ENCODE measurements at places on chromosomes 1 and 21.

GRCh38 chr1:50667272-50667671 lies 244.0 kb upstream of the DMRTA2 start:
- DNase-seq = no peak

DNA sequence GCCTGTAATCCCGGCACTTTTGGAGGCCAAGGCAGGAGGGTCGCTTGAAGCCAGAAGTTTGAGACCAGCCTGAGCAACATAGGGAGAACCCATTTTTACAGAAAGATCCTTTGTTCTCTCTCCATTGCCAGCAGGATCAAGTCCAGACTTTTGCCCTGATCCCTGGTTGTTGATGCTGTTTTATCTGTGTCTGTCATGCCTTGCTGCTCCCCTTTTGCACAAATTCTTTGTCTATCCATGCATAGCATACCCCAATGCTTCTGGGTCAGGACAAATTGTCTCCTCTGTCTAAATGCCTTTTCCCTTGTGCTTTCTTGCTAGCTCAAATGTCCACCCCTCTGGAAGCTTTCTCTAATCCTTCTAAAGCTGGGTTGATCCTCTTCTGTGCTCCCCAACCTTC lies 25.3 kb upstream of the FAAH start:
- no peak for DNase-seq

DNA sequence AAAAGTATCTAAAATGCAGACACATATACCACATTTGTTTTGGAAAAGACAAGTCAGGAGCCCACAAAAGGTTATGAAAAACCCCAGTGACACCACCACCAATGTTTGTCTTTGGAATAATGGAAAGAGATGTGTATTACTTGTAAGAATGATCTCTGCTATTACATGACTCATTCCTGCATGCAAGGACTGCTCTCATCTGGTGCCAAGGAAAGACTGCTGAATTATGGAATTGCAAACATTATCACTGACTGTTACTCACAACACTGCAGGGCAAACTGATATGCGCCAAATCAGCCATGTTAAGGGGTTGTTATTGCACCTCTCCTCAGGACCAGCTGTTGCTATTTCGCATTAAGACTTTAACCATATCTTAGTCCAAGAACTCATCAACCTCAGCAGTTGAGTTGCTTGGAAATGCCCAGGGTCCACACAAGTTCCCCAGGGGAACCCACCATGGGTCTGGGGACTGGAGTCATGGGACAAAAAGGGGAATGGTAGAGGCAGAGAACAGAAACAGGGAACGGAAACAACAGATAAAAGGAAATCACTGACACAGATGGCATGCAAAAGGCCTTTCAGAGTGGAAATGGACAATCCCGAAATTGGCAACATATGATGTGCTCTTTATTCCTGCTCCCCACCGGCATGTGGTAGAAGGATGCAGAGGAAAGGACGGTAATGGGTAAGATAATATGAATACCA lies 34.4 kb downstream of the CAPZB start:
- DNase-seq = peak; percentile 95

- DNase-seq = no peak
These were observed 37.3 kb upstream of the COL18A1 start for GRCh38 chr21:45367402-45368351.

- DNase-seq = no peak
These were observed 310.4 kb downstream of the AJAP1 start for GRCh38 chr1:4964634-4965345.

GRCh38 chr1:246527402-246528088 lies 20.5 kb upstream of the SMYD3 start:
- DNase-seq = peak; percentile 6

DNA sequence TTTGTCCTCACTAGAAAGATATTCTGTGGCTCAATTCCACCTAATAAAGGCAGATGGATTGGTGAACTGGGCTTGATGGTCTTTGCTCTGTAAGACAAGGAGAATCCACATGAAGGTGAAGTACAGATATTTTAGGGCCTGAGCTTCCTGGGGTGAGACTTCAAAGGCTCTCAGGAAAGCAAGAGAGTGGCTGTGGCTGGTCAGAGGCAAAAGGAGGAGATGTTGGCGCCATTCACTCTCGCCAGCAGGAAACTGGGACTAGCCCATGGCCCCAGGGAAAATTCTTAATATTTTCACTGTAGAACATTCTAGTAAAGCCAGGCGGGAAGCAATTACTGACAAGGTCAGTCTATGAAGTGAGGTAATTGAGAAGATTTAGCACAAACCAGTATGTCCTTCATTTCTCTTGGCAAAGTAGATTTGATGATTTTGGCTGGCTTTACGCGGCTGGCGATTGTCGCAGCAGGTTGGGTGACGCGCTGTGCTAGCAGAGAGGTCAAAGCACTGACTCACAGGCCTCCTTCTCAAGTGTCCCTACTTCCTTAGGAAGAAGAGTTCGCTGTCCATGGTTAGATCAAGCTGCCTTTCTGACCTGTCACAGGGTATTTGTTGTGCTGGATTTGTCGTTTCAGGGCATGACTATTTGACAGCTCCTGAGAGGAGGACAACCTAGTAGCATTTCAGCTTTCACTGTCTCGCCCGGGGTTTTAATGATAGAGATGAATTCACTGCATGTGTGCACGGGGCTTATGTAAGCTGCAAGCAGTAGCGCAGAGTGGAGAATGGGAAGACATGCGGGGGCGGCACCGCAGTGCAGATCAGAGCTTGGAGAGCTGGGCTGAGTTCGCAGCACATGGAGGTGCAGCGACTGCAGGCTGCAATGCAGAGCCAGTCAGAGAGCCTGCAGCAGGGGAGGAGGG lies 32.7 kb downstream of the XCL1 start:
- peak; percentile 48 for DNase-seq

DNA sequence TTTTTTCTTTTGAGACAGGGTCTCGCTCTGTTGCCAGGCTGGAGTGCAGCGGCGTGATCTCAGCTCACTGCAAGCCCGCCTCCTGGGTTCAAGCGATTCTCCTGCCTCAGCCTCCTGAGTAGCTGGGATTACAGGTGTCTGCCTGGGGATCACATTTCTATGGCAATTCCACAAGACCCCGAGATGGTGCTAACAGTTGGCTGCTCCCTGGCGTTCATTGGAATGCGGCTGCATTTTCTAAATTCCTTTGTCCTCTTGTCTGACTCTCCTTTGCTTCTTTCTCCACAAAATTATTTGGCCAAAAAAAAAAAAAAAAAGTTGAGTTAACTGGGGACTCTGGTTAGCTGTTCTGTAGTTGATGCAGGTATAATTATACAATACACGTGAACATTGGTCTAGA lies 176.4 kb downstream of the ETS2 start:
- peak; percentile 80 for DNase-seq

DNA sequence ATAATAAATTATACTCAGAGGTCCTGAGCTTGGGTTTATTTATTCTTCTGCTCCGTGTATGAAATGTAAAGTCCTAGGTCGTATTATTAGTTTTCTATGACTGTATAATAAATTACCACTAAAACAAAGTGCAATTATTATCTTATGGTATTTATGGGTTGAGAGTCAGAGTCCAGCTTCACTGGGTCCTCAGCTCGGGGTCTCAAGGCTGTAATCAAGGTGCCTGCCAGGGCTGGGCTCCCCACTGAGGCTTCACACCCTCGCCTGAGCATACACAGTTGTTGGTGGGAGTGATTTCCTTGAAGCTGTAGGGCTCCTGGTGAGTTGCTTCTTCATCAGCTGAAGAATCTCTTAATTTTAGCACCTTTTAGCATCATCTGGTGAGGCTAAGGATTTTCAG lies 15.2 kb downstream of the UBASH3A start:
- DNase-seq = no peak

- DNase-seq = peak; percentile 69
These were observed 71.8 kb downstream of the CD58 start for GRCh38 chr1:116498789-116499628.

DNA sequence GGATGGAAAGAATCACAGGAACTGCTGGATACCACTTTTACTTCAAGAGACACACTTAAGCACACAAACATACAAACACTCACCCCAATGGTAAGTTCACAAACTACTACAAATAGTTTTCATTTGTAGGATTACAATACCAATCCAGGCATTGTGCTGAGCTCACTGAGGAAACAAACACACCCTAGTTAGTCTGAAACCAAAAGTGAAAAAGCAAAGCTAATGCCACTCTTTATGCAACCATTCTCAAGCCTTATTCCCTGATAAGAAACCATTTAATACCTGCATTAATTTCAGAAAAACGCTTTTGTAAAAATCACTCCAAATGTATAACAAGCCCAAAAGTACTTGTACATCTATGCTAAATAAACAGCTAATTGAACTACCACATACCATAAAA lies 38.3 kb downstream of the RNF115 start:
- no peak for DNase-seq

- no peak for DNase-seq
These were observed 561.6 kb downstream of the PLA2G4A start for GRCh38 chr1:187390215-187390818.

GRCh38 chr1:99950486-99950885 lies 19.3 kb upstream of the SLC35A3 start:
- DNase-seq = no peak

GRCh38 chr1:203082231-203082505 lies 3.6 kb downstream of the MYOG start:
- no peak for DNase-seq

DNA sequence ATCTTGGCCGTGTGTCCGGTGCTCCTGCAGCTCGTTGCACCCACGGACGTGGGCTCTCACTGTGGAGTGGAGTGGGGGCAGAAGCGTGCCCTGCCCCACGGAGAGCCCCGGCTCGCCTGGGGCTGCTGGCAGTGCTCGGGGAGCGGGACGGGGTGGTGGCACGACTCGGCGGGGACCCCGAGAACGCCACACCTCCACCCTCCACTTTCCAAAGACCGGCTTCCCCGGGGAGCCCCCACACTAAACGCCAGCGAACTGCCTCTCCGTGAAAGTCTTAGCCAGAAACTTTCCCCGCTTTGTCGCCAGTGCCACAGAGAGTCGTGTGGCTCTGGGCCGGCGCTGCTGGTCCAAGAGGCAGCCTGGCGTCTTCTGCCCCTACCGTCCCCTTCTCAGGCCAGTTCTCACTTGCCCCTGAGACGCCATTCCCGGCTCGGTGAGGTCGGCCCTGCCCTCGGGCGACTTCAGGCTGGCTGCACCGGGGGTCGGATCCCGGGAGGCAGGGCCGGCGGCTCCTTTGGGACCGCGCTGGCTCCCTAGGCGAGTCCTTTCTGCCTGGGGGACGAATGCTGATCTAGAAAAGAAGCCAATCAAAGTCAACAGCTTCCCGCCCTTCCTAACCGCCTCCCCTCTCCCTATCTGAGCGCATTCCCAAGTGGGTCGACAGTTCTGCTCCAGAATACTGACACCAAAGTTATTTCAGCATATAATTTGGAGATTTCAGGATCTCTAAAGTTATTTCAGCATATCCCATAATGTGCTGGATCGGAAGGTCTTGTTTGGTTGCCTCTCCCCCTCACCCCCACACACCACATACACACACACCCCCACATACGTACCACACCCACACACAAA lies 2.6 kb upstream of the SAMD13 start:
- DNase-seq = peak; percentile 33

DNA sequence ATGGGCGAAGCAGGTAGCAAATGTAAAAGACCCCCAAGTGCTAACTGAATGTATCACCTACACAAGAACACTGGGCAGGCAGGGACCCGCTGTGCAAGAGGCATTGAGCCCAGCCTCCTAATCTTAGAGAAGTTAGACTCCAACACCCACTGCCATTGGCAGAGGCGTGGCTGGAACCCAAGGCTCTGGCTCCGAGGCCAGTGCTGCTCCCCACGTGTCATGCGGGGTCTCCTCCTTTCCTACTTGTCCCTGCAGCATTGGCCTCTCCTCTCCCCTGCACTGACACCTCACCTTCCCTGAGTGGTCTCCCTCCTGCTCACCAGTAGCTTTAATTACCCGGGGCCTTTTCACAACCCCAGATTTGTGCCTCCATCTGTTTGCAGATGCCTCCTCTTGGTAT lies 107.0 kb downstream of the GALNT2 start:
- no peak for DNase-seq

GRCh38 chr1:101407505-101408211 lies 170.8 kb downstream of the S1PR1 start:
- no peak for DNase-seq

DNA sequence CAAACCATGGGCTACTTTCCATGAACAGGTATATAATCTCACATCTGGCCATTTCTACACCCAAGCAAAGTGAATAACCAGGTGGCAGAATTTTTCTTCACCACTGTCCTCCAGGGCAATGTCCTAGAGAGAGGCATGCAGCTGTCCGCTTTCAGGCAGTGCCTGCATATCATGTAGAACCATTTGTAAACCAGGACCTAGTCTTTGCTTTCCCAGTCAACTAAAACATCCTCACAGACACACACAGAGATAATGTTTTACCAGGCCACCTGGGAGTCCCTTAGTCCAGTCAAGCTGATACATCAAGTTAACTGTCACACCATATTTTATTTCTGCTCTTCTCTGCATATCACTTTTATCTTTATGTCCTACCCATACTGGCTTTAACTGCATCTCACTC lies 26.2 kb downstream of the TNFSF18 start:
- no peak for DNase-seq

DNA sequence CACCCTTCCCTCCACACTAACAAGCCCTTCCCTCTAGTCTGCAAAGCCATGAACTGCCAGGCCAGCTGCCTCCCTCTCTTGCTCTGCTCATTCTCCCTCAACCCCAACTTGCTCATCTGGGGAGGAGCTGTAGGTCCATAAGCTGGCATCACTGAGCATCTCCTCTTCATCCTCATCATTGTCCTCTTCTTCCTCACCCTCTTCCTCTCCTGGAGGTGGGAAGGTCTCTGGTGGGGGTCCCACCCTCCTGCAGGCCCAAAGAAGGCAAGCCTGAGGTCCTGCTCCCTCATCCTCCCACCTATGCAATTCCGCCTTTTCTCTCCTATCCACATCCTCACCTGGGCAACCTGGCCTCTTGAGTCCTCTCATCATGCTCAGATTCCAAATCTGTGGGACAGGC lies 2.7 kb downstream of the ZNF692 start:
- no peak for DNase-seq

GRCh38 chr1:199101139-199101538 lies 462.3 kb downstream of the PTPRC start:
- no peak for DNase-seq

GRCh38 chr1:171032822-171033702 lies 57.6 kb upstream of the FMO3 start:
- no peak for DNase-seq

GRCh38 chr1:42937836-42938644 lies 20.6 kb downstream of the SLC2A1 start:
- no peak for DNase-seq

GRCh38 chr1:43495204-43495603 lies 35.5 kb upstream of the PTPRF start:
- no peak for DNase-seq

DNA sequence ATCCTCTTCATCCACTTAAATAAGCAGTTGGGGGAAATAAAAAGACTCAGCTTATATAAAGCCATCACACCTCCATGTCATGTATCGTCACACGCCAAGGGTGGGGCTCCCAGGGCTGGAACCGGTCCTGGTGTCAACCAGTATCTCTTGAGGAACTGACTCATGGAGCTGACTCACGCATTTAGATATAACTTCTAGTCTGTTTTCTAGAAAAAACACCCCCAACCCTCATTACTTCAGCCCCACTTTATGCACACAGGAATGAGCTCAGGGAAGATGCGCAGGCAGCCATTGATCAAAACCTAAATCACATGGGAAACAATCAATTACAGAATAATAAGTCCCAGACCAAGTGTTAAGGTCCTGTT lies 6.9 kb upstream of the IL22RA1 start:
- peak; percentile 78 for DNase-seq

GRCh38 chr1:53392460-53392859 lies 64.6 kb upstream of the LRP8 start:
- DNase-seq = no peak

- DNase-seq = no peak
These were observed 228.0 kb downstream of the TOMM20 start for GRCh38 chr1:234900595-234900994.

Data from fibroblast of skin of right biceps (primary cell).